ENCODE measurements at places on chromosomes 11 and 22. TPM values are rescaled to one million over a fixed set of nuclear protein-coding genes. Genes with fewer than 3 reads are reported as not detected.

DNA sequence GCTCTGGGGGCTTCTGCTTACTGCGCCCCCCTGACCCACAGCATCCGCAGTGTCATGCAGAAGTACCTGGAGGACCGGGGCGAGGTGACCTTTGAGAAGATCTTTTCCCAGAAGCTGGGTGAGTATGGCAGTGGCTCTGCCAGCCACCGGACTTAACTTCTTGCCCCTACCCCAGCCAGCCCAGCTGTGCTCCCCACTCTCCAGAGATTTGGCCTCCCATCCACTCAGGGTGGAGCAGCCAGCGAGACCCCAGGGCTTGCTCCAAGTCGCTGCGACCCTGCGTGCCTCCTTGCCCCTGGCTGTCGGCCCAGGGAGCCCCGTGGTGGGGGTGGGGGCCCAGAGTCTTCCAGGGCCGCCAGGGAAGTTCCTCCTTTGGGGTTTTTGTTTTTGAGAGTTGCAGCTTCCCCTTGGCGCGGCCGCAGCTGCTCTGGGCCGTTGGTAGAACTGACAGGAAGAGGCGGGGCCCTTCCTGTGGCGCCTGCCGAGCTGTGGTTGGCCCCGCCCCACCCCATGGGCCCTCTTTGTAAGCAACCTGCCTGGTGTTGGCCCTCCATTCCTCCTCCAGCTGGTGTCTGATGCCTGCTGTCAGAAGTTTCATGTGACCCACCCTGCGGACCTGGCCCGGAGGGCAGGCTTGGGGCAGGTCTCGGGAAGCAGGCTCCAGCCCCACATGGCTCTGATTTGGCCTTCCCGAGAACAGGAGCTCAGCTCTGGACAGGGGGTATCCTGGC is 11.1 kb downstream of the GRK2 start:
- no peaks in the 10 kb centered on the region for H3K27me3 ChIP-seq
- H3K27ac ChIP-seq: peak overlapping the region; percentile 64
- H3K4me3 ChIP-seq: no peak overlapping the region
- peak; percentile 73 for DNase-seq
- H3K4me1 ChIP-seq: peaks cover 48% of the 10 kb centered on the region

GRCh38 chr22:26466196-26466595 is 17.4 kb downstream of the HPS4 start:
- no peaks in the 10 kb centered on the region for H3K36me3 ChIP-seq
- H3K27ac ChIP-seq: no peak overlapping the region
- DNase-seq: no peak

DNA sequence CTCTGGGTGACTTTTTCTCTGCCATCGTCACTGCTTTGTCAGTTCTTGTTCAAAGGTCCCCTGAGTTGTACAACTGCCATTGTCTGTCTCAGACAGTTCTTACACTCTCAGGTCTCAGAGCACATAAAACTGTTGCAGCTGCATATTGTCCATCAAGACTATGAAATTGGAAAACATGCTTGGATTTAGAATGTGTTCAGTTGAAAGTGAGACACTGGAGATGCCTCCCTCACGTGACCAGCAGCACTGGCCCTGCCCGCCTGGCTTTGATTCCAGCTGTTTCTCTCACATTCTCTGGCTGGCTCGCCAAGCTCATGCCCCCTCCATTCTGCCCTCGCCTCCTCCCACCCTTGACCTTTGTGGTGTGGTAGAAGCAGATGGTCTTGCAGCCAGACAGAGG is 244.2 kb downstream of the NTM start:
- no peaks in the 10 kb centered on the region for H3K4me1 ChIP-seq
- H3K36me3 ChIP-seq: no peaks in the 10 kb centered on the region
- no peaks in the 10 kb centered on the region for H3K27me3 ChIP-seq
- no peak overlapping the region for H3K4me3 ChIP-seq
- no peak for DNase-seq

DNA sequence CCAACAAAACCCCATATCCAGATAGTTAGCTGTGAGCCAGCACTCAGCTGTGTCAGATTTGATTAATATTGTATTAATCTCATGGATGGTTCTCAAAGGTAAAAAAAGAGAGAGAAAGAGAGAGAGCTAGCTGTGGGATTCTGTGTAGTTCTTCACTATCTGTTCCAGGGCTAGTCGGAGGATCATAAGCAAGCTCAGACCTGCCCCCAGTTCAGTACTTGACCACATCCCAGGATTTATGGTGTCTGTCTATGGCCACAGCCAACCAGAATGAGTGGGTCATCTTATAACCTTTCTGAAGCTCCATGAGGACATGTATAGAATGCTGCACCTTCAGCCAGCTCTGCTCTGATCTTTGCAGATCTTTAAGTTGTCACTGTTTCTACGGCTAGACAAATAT is 13.5 kb upstream of the B3GNT6 start:
- H3K27me3 ChIP-seq: no peaks in the 10 kb centered on the region
- no peak for DNase-seq
- H3K4me3 ChIP-seq: no peak overlapping the region
- no peak overlapping the region for H3K27ac ChIP-seq
- H3K36me3 ChIP-seq: no peaks in the 10 kb centered on the region

- no peaks in the 10 kb centered on the region for H3K27me3 ChIP-seq
- H3K4me1 ChIP-seq: no peaks in the 10 kb centered on the region
- DNase-seq: no peak
- H3K36me3 ChIP-seq: no peaks in the 10 kb centered on the region
Measured at GRCh38 chr11:10925149-10925926, 67.5 kb upstream of the ZBED5 start.

DNA sequence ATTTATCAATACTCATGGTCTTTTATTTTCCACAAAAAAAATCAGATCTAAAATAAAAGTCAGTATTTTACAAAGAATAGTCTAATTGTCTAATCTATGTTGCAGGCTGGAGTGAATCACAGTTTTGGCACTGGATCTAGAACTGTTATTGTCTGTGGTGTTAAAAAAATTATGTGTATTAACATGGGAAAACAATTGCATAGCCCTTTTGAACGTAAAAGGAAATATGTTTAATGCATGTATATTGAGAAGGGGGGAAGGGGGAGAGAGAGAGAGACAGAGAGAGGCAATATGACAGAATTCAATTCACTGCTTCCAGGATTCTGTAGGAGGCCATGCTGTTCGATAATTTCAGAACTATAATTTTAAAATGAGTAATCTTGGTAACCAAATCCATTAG is 324.9 kb upstream of the CCDC90B start:
- no peaks in the 10 kb centered on the region for H3K27me3 ChIP-seq
- H3K27ac ChIP-seq: no peak overlapping the region
- no peak overlapping the region for H3K4me3 ChIP-seq
- no peak for DNase-seq
- H3K4me1 ChIP-seq: peaks cover 8% of the 10 kb centered on the region
- no peaks in the 10 kb centered on the region for H3K36me3 ChIP-seq

- no peaks in the 10 kb centered on the region for H3K36me3 ChIP-seq
- no peaks in the 10 kb centered on the region for H3K27me3 ChIP-seq
- no peak overlapping the region for H3K27ac ChIP-seq
- peaks cover 26% of the 10 kb centered on the region for H3K4me1 ChIP-seq
Measured at GRCh38 chr11:116774661-116775060, 1.9 kb upstream of the BUD13 start.

OR51E2 gene
- not detected for total RNA-seq

C11orf87 gene
- not detected for total RNA-seq

LRP4 gene
- total RNA-seq: 2.9 TPM

MED15 gene
- total RNA-seq: 59.0 TPM

GLB1L2 gene
- 8.1 TPM for total RNA-seq

ART1 gene
- 0.55 TPM for total RNA-seq

POU2F3 gene
- 0.17 TPM for total RNA-seq

Data from adrenal gland (tissue), 19 donors.